NCI-H774 (cell line): ENCODE measurements at places on chromosomes 6 and 20.

DNA sequence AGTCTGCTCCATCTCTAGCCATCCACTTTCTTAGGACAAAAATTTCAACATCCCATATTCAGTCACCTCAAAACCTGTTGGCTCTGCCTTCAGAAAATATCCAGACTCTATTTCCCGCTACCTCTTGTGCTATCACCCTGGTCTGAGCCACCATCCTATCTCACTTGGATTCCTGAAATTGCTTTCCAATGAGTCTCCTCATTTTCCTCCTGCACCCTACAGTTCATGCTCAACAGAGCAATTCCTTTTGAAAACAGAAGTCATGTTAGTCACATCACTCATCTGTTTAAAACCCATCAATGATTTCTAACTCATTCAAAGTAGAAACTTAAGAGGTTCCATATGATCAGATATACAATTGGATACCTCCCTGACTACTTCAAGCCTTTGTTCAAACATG lies 229.9 kb downstream of the ADGRG6 start:
- no peak for DNase-seq

GRCh38 chr6:82616386-82617028 lies 252.9 kb downstream of the TPBG start:
- DNase-seq = no peak

- DNase-seq = no peak
Measured at GRCh38 chr6:22558288-22558882, 11.0 kb upstream of the HDGFL1 start.

DNA sequence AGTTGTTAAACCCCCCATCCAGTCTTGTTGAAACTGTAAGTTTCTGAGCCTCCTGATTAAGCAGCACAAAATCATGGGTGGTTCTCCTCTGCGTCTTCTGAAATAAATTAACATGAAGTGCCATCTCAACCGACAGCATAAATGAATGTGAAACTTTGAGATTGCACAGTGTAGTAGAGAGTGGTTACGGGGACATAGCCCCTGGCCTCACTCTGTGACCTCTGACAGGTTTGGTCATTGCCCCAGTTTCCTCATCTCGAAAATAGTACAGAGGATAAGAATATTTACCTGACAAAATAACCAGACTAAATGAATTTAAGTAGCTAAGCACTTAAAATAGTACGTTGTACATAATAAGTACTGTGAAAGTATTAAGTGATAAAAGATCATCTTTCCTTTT lies 19.1 kb downstream of the NKX2-4 start:
- no peak for DNase-seq

DNA sequence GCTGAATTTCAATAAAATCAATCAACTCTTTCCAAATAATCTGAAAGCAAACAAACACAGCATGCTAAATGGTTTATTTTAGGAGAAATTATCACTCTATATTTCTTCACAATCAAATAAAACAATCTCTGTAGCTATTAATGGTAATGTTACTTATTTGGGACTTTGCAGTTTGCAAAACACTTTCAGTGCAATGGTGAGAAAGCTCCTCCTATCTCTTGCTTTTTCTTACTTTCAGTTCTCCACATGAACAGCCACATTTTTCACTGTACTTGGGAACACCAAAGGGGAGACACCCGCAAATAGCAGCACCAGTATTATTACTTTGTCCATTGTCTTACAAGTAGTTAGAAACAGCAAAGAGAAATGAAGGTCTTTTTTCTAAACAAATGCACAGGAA lies 92.4 kb downstream of the DST start:
- DNase-seq = no peak

- no peak for DNase-seq
Measured at GRCh38 chr20:49999329-49999728, 16.5 kb downstream of the SNAI1 start.

DNA sequence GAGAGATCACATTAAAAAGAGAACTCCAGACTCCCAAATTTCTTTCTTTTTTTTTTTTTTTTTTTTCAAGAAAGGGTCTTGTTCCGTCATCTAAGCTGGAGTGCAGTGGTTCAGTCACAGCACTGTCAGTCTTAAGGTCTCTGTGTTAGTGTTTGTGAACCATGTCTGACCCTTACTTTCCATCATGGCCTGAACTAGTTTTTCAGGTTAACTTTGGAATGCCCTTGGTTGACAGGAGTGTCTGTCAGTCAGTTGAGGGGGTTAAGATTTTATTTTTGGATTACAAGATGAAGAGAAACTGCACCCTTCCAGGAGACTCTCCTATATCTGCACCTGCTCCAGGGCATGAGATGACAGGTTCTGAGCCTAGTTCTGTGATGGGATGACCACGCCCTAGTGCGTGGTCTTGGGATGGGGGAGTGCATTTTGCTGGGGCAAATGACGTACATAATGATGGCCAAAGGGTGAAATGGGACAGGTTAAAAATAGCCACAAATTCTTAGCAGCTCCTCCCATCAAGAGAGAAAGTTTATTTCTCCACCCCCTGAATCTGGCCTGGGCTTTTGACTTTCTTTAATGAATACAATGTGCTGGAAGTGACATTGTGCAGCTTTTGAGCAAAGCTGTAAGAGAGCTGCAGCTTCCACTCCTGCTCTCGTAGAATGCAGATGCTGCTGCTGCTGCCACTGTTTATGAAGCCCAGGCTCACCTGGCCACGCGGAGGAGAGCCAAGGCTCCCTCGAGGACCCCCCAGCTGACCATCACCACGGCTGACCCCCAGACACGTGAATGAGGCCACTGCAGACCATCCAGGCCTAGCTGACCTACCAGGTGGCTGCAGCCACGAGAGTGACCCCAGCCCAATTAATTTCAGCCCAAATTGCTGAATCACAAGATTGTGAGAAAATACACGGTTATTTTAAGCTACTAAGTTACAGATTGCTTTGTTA lies 29.7 kb upstream of the FAM50B start:
- DNase-seq = no peak

- DNase-seq = no peak
Measured at GRCh38 chr6:33587529-33587928, 7.5 kb upstream of the BAK1 start.

DNA sequence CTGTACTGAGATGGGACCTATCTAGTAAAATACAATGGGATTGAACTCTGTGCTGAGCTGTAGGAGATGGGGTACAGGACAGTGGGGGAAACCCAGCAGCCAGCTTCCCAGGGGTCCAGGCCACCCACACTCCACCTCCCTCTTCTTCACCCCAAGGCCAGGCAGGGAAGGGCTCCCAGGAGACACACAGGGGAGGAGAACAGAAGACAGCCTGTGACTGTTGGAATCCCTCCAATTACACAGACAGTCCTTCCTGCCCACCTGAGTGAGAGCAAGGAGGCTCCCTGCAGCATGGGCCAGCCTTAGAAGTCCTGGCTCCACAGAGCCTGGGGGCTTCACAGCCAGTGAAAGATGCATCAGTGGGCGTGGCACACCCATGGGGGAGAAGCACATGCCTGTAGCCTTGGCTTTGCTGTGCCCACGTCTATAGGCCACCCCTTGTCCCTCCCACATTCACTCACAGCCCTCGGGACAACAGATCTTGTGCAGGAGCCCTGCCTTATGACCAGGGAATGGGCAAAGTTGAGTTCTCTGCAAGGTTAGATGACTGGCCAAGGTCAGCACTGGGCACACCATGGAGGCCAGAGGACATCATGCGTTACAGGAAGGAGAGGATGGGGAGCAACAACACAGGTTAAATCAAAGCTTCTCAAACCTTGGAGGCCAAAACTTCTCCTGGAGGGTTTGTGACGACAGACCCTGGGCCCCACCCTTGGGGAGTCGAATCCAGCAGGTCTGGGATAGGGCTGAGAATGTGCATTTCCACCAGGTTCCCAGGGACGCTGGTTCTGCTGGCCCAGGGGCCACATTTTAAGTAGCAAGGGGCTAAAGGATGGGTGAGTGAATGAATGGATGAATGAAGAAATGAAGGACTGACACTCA lies 12.3 kb upstream of the CST7 start:
- no peak for DNase-seq

DNA sequence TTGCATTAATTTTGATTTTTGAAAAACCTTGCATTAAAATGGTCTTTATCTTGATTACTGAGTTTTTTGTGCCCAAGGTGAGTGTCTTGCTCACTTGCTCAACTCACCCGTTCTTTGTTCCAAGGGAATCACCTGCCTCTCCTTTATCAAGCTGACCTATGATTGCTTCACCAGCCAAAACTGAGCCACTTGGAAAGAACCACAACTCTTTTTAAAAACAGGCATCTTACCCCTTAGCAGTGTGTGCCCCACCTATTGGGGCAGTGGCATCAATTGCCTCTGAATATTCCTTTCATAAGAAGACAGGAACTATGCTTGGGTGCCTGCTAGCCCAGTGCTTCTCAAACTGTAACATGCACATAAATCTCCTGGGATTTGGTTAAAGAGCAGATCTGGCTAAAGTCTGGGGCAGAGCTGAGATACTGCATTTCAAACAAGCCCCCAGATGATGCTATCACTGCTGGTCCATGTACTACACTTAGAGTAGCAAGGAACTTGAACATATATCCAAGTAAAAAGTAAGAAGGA lies 3.3 kb upstream of the STK38 start:
- DNase-seq = no peak

DNA sequence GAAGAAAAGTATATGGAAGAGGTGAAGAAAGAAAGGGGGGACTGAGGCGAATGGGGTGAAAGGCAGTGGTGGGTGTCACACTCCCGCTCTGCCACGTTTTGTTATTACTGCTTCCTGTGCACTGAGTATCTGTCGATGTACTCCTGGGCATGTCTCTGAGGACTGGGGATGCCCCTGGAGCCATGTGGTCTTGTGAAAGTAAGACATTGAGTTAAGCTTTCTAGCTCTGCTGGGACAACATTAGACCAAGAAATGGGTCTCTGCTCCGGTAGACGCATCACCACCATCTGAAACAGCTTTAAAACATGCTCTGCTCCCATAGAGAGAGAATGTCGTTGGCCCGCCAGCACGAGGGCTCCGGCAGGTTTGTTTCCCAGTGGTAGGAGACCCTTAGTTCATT lies 40.0 kb downstream of the IRF4 start:
- no peak for DNase-seq

GRCh38 chr20:19583532-19584175 lies 174.4 kb upstream of the RIN2 start:
- peak; percentile 51 for DNase-seq

- no peak for DNase-seq
Measured at GRCh38 chr20:12827816-12828385, 180.9 kb upstream of the SPTLC3 start.

DNA sequence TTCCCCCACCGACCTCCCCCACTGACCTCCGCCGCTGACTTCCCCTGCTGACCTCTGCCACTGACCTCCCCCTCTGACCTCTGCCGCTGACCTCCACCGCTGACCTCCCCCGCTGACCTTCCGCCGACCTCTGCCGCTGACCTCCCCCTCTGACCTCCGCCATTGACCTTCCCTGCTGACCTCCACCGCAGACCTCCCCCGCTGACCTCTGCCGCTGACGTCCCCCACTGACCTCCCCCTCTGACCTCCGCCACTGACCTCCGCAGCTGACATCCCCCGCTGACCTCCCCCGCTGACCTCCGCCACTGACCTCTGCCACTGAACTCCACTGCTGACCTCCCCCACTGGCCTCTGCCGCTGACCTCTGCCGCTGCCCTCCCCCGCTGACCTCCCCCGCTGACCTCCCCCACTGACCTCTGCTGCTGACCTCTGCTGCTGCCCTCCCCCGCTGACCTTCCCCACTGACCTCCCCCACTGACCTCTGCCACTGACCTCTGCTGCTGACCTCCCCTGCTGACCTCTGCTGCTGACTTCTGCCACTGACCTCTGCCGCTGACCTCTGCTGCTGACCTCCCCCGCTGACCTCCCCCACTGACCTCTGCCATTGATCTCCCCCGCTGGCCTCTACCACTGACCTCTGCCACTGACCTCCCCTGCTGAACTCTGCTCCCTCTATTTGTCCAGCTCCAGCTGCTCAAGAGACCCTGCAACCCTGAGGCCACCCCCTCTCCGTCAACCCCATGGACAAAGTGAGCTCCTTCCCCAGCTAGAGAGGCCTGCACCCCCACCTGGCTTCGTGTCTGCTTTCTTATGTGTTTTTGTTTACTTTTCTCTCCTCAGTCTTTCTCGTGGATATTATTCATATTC lies 91.4 kb upstream of the AFDN start:
- DNase-seq = no peak

DNA sequence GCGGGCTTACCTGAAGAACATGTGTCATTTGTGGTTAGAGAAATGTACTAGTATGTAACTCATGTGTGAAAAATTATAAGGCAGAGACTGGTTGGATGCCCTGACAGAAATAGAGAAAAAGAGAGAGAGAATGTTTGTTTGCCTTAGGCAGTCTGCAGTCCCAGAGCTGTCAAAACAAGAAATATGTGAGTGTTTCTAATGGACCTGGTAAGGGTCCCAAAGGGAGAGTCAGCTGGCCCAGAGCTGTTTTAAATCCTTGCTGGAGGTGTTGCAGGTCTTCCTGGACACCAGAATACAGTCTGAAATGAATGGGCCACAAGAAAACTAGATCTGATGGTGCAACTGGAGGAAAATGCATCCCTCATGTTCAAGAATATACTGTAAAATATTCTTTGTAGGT lies 158.3 kb upstream of the OGFRL1 start:
- no peak for DNase-seq

GRCh38 chr6:161736781-161737292 lies 463.0 kb upstream of the AGPAT4 start:
- peak; percentile 15 for DNase-seq

GRCh38 chr20:12965212-12965869 lies 43.4 kb upstream of the SPTLC3 start:
- no peak for DNase-seq

GRCh38 chr6:73393278-73393677 lies 1.4 kb upstream of the DDX43 start:
- no peak for DNase-seq

DNA sequence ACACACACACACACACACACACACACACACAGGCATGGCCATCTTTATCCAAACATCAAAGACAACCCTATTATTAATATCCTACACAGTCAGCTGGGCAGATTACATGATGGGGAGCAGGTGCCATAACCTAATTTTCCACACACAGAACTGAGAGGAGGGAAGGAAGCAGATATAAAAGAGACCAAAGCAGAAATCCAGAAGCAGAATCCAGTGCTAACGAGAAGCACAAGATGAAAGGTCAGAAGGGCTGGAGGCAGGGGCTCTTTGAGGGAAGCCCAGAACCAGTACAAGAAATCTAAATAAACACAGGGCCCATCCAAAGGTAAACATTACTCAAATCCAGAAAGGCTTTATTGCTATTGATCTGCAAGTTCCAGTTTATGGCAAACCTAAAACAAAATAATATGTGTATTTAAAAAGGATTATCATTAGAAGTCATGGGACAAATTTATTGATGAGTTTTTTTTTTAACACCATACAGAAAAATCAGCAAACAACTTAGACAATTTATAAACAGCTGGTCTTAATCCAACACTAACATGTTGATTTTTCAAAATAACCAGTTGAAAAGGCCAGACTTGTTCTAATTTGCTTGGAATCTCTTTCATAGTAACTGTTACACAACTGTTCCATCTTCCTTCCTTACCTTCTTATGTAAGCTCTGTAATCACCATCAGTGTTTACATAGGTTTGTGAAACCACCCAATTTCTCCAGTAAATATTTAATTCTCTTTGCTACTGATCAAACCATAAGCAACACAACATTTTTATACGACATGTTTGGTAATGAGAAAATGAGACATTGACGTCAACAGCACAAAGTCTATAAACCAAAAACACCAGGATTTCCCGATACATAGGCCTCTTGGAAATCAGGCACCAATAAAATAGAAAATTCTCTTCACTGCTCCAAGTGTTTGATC lies 34.2 kb downstream of the SLC23A2 start:
- DNase-seq = no peak
